Hematopoietic multipotent progenitor cell treated with erythropoietin and hydrocortisone succinate and interleukin-3 and kit ligand, for 4 days (in vitro differentiated cells): ENCODE measurements at places on chromosomes 3 and 15.

- no peak for DNase-seq
Observed at GRCh38 chr3:81726735-81727134, 34.7 kb downstream of the GBE1 start.

DNA sequence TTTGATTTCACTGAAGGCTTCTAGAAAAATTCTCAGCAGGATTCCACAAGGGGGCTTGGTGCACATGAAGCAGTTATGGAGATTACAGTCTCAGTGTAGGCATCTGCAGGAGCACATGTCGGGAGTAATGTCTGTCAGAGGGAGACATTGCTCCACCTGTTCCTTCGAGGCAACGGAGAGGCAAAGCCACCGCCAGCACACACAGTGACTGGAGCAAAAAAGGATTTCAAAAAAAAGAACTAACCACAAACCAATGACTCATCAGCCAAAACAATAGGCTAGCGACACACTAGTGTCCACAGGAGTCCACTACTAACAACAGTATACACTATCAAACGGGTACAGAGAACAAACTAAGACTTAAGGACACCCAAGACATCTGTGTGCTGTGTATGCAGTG, 68.9 kb downstream of the NPTN start:
- DNase-seq = peak; percentile 83

DNA sequence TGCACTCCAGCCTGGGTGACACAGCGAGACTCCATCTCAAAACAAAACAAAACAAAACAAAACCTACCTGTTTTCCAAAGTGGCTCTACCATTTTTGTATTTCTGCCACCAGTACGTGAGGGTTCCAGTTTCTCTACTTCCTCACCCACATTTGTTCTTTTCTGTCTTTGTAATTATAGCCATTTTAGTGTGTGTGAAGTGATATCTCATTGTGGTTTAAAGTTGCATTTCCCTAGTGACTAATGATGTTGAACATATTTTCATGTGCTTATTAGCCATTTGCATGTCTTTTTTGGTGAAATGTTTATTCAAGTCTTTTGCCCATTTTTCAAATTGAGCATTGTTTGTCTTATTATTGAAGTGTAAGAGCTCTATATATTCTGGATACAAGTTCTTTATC, 50.7 kb downstream of the TRA2B start:
- peak; percentile 57 for DNase-seq

DNA sequence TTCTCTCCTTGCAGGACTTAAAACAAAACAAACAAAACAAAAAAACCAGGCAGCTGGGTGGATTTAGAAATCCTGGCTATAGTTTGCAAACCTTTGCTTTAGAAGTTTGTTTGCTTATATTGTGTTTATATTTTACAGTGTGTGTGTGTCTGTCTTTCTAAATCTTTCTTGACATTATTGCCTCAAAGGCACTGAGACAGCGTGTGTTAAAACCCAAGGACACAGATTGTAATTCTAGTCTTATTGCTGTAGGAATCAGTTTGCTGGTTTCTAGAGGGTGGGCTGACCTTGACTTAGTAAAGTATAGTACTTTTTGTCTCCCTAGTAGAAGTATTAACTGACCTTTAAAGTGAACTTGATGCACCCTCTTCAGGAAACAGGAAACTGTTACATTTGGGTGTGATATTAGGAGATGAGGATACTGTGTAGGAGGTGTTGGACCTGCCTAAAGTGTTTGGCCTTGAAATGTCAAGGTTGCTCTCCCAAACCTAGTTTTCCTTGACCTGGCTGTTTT, 71.0 kb downstream of the TCF12 start:
- DNase-seq = peak; percentile 39

DNA sequence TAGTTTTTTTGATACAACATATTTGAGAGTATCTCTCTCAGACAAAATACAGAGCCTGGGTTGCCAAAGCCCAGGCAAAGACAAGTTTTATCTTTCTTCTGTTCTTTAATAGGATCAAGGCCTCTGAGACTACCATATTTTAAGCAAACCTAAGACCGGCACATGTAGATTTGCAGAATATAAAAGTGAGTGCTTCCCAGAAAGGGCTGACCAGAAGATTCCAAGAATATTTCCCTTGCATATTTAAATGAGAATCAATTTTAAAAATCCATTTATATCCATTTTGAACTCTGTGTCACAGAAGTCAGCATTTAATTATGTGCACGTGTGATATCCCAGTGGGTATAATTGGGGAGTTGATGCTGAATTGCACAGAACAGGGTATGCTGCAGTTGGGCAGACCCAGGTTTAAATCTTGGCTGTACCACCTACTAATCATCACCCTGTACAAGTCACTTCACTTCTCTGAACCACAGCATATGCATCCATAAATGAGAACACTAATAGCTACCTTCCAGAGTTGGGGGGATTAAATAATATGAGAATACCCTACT, 191.9 kb downstream of the ADAMTS9 start:
- DNase-seq = no peak

DNA sequence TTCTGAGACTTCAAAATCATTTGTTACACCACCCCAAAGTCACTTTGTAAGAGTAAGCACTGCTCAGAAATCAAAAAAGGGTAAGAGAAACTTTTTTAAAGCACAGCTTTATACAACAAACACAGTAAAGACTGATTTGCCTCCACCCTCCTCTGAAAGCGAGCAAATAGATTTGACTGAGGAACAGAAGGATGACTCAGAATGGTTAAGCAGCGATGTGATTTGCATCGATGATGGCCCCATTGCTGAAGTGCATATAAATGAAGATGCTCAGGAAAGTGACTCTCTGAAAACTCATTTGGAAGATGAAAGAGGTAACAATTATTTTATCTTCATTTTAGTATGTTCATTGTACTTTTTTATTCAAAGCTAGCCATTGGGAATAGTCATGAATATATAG, 32.6 kb downstream of the BLM start:
- no peak for DNase-seq

DNA sequence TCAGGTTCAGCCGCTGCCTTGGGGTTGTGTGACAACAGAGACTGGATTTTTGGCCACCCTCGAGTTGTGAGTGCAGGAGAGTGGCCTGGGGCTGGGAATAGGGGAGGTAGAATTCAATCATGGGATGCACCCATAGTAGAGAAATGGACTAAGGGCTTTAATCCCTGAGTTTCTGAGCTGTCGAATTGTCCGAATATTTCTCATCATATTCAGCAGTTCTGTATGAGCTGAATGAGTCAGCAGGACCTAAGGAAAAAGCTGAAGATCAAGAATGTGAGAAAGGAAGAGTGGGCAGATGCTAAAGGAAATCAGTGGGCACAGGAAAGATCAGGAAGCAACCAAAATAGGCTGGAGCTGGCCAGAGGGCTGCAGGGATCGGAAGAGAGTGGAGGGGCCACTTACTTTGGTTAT, 44.4 kb upstream of the SACM1L start:
- no peak for DNase-seq

- no peak for DNase-seq
Observed at GRCh38 chr3:10319251-10319650, 1.7 kb downstream of the SEC13 start.

GRCh38 chr3:32009957-32010356, 28.4 kb downstream of the ZNF860 start:
- peak; percentile 17 for DNase-seq

DNA sequence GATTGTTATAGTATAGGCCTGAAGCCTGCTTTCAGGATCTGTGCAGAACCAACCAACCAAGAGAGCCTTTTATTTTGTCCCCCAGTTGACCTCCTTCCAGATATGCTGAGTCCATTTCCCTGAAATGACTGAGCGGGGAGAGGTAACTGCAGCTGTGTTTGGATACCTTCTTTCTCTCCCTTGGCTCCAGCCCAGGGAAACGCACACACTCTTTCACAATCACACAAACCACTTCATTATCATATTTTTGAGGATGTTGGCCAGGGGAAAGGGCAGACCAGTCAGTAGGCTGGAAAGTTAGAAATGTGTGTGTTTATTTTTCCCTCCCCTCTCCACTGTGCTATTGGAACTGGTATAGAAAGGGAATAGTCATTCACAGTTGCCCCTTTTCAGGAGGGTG, 417.7 kb upstream of the TBL1XR1 start:
- peak; percentile 83 for DNase-seq

GRCh38 chr3:30435861-30436331, 170.5 kb upstream of the TGFBR2 start:
- peak; percentile 18 for DNase-seq
